ENCODE measurements at places on chromosomes 4 and X. TPM values are rescaled to one million over a fixed set of nuclear protein-coding genes. Genes with fewer than 3 reads are reported as not detected.

The CFAP99 gene
- total RNA-seq: not detected

DNA sequence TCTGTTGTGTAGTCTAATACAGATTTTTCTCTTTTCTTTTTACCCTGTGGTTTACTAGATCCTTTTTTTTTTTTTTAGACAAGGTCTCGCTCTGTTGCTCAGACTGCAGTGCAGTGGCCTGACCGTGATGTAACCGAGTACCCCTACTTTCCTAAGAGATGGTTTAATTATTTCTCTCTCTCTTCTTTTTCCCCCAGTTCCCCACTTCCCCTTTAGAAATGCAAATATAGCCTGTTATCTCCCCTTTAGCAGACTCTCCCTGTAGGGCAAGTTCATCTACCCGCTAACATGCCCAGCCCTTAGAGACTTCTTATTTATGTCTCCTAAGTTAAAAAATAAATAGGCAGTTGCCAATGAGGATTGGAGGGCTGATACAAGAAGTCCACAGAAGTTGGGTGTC, 4.5 kb downstream of the SNX25 start:
- DNase-seq: no peak

DNA sequence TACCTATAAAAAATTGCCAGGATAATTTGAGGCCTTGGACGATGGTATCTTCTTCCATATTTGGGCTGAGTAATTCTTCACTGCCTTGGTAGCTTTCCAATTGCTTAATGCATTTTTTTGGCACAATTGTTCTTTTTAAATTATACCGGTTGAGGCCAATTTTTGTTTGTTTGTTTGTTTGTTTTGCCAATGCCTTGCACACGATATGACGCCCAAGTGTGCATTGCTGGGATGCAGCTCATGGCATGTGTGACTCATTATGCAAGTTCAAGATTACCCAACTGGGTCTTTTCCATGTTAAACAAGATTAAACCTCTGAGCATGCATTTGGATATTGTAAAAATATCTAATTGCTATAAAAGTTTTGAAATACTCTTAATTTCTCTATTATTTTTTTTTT, 71.1 kb upstream of the KCNIP4 start:
- no peak for DNase-seq

- no peak for DNase-seq
Observed at GRCh38 chr4:186845137-186845842, 121.6 kb upstream of the FAT1 start.

- no peak for DNase-seq
Observed at GRCh38 chrX:146481735-146482134, 327.8 kb upstream of the CXorf51B start.

GRCh38 chr4:81723019-81723884, 251.5 kb upstream of the RASGEF1B start:
- no peak for DNase-seq

DNA sequence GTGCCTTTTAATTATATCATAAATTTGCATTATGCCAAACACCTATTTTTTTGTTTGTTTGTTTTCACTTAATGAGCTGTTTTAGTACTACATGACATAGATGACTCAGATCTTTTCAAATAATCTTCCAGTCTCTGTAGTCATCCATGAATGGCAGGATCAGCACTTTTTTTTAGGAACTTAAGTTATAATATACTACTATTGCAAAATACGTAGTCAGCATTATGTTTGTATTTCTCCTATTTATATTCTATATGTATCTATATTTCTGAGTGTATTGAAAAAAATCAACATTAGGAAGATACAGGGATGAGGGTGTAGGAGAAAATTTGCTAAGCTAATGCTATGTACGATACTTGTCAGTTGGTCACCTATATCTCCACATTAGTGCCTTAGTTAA, 773.1 kb upstream of the AGA start:
- DNase-seq: no peak

All from omental fat pad (tissue), 4 donors.